AG08395 (cell line): ENCODE measurements at places on chromosomes 16 and 17.
A peak's percentile ranks its signal among the peaks of the same experiment; 100 is the strongest.

- DNase-seq = no peak
These were observed 53.2 kb downstream of the TEKT5 start for GRCh38 chr16:10641555-10641952.

GRCh38 chr16:56372013-56372634 lies 53.2 kb downstream of the AMFR start:
- DNase-seq = no peak

GRCh38 chr17:63700528-63701455 lies 867 bp upstream of the LIMD2 start:
- peak; percentile 48 for DNase-seq

DNA sequence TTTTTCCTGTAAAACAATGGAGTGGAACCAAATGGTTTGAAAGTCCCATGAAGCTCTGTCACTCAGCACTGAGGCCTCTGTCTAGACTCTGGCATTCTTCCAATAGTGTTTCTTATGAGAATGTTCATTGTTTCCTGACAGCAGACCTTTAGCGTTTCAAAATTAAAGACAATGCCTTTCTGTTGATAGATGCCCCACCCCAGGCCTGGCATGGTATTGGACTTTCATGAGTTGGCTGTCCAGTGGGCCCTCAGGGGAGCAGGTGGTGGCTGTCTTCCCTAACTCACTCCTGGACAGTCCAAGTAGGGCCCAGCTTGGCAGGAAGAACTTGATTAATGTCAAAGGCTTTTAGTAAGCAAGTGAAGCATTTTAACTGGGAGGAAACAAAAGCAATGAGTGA lies 186.5 kb upstream of the CCL2 start:
- no peak for DNase-seq

GRCh38 chr16:79155904-79156303 lies 444.6 kb downstream of the MAF start:
- no peak for DNase-seq

DNA sequence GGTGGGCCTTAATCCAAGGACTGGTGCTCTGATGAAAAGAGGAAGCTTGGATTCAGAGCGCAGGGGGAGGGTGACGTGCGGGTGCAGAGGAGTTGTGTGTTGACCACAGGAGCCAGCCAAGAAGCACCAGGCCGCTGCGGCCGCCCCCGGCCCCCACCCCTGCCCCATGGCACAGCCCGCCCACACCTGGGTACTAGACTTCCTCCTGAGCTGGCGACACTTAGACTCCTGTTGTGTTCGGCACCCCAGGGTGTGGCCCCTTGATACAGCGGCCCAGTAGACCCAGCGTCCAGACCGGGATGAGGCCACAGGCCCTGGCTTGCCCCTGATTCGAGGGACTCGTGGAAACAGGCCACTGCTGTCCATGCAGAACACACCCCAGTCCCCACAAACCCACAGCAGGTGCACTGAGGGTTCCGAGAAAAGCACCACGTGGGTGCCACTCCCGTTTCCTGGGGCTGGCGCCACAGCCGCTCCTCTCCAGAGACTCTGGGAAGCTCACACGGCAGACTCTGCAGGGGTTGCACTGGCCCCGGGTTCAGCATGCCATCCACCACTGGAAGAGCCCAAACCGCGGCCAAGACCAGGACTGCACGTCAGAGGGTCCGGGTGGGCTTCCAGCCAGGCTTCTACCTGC lies 5.7 kb upstream of the SNAI3 start:
- no peak for DNase-seq

DNA sequence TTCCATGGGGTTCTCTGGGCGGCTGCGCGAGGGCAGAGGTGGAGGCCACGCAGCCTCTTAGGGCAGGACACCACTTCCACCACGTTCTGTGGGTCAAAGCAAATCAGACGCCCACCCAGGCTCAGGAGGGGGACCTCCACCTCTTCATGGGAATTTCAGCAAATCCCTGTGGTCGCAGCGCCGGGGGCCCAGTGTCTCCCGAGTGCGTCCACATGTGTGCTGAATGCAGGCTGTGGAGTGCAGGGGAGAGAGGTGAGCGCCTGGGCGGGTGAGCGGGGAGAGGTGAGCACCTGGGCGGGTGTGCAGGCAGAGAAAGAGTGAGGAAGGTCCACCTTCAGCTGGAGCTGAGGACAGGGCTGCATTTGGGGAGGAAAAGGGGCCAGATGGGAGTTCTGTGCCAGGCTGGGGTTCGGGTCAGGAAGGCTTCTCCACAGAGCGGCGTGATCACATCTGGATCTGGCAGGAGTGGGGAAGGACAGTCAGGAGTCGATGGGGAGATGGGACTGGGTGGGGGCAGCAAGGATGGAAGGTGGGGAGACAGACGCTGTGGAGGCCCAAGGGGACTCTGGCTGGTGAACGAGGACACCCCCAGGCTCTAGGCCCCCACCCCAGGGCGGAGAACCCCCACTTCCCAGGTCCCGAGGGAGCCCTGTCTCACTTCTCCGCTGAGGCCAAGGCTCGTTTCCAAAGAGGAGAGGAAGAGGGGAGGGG lies 36.8 kb upstream of the CBFA2T3 start:
- no peak for DNase-seq

- DNase-seq = no peak
These were observed 88.1 kb downstream of the AXIN2 start for GRCh38 chr17:65473363-65473762.

DNA sequence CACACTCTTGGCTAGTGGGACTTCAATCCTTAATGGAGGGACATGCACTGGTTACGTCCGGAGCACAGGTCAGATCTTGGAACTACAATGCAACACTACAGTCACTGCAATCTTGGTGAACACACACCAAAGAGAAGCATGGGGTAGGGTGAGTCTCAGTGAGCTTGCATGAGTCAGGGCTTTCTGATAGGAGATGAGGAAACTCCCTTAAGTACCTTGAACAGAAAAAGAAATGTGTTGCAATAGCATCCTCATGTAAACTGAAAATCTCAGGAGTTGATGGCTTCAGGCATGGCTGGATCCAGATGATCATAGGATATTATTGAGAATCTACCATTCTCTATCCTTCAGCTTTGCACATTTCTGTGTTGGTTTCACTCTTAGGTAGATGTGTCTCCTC lies 54.1 kb downstream of the CES1 start:
- no peak for DNase-seq

GRCh38 chr17:27560668-27561067 lies 70.3 kb upstream of the LGALS9 start:
- DNase-seq = no peak

DNA sequence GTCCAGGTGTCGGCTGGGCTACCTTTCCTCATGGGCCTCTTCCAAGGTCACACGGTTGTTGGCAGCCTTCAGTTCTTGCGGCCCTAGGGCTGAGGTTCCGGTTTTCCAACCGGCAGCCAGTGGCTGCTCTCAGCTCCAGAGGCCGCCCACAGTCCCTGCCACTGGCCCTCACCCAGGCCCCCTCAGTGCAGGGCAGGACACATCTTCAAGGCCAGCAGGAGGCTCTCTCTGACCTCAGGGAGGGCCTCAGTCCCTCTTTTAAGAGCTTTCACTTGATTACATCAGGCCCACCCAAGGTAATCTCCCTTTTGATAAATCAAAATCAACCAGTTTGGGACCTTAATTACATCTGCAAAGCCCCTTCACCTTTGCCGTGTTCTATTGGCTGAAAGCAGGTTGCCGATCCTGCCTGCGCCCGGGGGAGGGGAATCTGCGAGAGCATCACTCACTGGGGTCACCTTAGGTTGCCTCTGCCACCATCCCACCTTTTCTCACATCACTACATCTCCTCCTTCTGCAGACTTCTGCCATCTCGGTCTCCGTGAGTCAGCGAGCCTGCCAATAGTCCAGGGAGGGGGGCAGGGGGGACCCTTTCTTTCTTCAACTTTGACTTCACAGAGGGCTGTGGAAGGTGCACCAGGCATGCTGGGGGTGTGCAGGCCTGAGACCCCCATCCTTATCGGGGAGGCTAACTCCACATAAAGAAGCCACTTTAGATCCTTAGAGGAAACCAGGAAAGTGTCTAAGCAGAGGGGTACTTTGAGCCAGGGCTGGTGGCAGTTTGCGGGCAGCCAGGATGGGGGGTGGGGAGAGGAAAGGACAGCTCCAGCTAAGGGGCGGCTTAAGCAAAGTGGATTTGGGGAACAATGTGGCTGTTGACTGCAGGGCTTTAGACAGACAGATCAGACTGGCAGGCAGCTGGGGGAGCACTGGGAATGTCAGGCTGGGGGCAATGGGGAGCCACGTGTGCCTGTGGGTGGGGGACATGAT lies 28.8 kb upstream of the NXPH3 start:
- DNase-seq = no peak

DNA sequence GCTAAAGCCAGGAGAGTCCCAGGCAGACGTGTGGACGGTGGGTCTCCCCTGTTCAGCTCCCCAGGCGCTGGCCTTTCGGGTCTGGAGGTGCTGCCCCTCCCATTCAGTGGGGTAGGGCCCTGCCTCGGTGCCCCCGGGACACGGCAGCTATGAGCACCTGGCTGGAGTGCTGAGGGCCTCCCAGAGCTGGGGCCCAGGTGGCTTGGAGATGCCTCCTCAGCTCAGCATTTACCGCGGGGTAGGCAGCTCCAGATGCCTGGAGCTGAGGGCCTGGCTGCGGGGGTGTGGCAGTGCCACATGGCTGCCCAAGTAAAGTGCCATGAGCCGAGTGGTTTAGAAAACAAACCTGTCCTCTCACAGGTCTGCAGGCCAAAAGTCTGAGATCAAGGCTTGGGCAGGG lies 19.5 kb downstream of the SOX8 start:
- DNase-seq = no peak

- DNase-seq = no peak
These were observed 19.6 kb downstream of the KATNB1 start for GRCh38 chr16:57755061-57755684.

DNA sequence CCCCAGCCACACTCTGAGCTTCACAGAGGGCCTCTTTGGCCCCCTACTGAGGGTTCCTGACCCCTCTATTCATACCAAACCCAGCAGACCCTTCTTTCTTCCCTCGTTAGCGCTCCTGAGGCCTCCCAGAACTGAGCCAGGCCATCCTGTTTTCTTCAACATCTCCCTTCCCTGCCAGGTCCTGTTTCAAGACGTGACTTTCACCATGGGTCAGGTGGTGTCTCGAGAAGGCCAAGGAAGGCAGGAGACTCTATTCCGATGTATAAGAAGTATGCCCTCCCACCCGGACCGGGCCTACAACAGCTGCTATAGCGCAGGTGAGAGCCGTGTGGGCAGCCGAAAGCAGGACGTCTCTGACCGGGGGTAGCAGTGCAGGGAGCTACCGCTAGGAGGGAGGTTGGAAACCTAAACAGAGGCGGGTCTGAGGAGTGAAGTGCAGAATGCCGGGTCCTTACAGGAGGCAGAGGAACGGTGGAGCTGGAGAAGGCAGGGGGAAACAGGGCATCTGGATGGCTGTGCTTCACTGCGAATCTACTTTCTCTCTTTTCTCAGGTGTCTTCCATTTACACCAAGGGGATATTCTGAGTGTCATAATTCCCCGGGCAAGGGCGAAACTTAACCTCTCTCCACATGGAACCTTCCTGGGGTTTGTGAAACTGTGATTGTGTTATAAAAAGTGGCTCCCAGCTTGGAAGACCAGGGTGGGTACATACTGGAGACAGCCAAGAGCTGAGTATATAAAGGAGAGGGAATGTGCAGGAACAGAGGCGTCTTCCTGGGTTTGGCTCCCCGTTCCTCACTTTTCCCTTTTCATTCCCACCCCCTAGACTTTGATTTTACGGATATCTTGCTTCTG lies 1.3 kb upstream of the SENP3 start:
- peak; percentile 44 for DNase-seq

- DNase-seq = no peak
These were observed 7.1 kb upstream of the CMTM4 start for GRCh38 chr16:66703406-66704215.

DNA sequence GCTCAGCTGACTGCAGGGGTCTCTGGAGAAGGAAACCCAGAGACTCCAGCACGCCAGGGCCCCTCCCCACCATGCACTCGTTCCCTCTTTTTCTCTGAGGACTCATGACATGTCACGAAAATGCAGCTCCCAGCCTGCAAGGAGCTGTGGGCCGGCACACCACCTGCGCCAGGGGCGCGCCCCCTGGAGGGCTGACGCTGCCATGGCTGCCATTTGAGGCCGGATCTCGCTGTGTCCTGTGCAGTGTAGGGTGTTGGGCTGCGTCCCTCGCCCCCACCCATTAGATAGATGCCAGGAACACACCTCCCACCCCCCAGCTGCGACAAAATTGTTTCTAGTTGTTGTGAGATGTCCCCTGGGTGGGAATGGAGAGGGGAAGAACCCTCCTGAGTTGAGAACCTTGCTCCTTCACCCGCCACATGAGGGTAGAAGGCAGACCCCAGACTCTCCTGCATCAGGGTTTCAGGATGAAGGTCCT lies 8.2 kb downstream of the SYNGR2 start:
- DNase-seq = peak; percentile 75
